CD4-positive, alpha-beta T cell treated with Interferon gamma for 1 hour (primary cell): ENCODE measurements at places on chromosomes 1 and 21.

DNA sequence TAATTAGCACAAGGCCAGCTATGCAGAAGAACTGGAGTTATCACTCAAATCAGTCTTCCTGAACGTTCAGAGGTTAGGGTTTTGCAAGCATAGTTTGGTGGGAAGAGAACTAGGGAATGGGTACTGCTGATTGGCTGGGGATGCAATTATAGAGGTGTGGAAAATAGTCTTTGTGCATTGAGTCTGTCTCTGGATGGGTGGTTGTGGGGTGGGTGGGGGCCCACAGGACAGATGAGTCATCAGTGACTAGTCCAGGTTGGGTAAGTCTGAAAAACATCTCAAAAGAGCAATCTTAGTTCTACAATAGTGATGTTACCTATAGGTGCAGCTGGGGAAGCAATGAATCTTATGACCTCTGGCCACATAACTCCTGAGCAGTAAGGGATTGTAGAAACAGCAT, 89.7 kb upstream of the HMCN1 start:
- DNase-seq = no peak

DNA sequence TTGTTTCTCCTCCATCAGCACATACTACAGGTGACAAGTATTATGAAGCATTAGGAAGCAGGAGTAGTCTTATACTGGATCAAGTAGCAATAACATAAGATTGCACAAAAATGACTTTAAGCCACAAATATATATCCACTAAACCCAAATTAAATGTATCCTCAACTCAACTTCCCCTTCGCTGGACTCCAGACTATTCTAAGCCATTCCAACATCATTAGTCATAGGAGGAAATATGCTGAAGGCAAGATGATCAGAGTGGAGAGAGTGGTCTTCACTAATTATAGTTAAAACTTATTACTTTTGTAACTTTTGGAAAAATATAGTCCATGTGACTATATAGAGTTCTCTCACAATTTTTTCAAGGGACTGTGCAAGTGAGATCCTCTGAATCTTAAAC, 390.7 kb upstream of the ZP4 start:
- DNase-seq = no peak

DNA sequence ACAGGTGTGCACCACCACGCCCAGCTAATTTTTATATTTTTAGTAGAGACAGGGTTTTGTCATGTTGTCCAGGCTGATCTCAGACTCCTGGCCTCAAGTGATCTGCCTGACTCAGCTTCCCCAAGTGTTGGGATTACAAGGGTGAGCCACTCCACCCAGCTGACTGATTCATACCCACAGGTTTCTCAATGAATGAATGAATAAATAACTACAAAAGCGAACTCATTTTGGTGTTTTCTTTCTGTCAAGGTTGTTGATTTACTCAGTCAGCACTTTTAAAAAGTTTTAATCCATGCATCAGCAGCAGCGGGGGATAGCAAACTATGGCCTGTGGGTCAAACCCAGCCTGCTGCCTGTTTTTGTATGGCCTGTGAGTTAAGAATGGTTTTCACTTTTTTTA, 217.5 kb downstream of the FAF1 start:
- DNase-seq = no peak

- no peak for DNase-seq
Observed at GRCh38 chr1:6591222-6591621, 11.4 kb downstream of the ZBTB48 start.

DNA sequence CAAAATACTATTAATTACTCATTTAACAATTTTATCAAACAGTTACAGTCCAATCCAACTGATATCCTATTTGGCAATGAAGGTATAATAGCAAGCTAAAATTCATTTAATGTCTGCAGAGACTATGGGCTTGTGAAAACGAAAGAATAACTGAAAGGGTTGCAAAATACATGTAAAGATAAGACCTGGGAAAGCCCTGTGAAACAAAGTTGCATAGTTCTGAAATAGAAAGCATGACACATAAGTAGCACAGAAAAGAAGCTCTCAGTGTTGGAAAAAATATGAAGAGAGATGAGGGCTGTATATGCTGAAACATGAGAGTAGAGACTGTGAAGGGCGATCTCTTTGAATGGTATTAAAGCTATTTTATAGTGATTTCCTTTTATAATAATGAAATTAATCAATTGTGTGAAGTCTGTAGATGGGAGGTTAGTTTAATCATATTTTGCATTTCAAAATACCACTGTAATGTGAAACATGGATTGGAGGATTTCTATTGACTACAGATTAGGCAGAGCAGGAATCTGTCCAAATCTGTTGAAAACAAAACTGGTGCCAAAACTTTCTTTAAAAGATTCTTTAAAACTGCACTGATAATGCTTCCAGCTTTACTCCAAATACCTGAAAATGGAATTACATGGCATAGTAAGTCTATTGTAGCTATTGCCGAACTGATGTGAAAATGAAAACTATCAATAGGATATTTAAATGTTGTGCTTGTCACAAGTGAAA, 1518.9 kb upstream of the B3GALT2 start:
- DNase-seq = no peak

GRCh38 chr1:3908886-3909517, 8.9 kb upstream of the C1orf174 start:
- no peak for DNase-seq

GRCh38 chr1:211893260-211893659, 62.7 kb upstream of the LPGAT1 start:
- DNase-seq = no peak

DNA sequence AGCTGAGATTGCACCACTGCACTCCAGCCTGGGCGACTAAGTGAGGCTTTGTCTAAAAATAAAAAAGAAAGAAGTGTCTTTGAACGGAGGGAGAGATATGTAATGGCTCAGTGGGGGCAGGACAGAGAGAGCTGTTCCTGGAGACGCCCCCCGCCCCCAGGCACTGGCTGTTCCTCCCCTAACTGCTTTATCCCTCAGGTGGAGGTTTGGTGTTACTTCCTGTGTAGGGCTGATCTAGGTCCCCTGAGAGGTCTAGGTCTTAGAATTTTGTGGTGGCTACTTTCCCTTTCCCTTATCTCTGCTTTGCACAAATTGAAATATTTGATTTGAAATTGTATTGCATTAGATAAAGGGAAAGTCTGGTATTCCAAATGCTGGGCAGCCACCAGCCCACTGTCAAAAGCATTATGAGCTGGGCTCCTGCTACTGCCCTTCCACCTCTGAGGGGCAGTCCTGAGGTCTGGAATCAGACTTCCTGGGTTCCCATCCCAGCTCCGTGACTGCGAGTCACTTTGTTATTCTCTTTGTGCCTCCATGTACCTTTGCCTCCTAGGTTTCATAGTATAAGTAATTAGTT, 134.8 kb upstream of the KIF26B start:
- DNase-seq = no peak

DNA sequence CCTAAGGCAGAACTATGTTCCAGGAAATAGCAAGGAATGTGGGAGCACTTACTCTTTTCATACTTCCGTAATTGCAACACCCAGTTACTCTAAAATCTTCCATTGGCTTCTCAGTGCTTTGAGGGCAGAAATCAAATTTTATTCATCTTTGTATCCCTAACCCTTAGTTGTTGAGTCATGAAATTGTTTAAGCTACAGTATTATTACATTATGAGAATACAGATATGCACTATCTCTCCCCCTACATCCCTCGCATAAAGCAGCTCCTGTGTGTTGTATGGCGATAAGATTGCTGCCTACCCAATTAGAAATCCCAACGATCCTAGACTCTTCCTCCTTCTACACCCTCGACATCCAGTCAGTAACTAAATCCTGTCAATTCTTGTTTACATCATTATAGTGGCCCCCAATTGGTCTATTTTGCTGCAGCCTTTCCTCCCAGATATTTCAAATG, 2.6 kb downstream of the AIDA start:
- no peak for DNase-seq

DNA sequence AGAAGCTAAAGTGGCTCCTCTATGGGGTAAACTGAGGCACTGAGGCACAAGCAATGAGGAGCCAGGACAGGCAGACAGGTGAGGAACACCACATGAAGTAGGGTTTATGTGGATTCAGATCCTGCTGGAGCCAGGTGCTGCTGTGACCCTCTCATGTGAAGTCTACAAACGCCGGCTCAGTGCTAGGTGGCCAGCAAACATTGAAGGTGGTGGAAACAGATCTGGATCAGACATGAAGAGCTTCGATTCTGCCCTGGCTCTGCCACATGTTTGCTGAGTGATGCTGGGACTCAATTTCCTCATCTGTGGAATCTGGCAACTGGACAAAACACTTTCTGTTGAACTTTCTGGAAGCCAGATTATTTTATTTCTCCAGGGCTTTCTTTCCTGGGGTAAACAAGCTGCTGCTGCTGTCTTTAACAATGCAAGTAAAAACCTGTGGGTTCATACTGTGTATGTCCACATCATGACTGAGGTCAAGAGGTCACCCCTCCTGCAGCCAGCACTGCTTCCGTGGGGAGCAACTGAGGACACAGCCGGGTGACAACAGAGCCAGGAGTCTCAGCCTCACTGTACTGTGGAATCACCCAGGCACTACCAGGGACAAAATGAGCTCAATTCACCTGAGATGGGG, 33.3 kb downstream of the HMGB4 start:
- DNase-seq = no peak

DNA sequence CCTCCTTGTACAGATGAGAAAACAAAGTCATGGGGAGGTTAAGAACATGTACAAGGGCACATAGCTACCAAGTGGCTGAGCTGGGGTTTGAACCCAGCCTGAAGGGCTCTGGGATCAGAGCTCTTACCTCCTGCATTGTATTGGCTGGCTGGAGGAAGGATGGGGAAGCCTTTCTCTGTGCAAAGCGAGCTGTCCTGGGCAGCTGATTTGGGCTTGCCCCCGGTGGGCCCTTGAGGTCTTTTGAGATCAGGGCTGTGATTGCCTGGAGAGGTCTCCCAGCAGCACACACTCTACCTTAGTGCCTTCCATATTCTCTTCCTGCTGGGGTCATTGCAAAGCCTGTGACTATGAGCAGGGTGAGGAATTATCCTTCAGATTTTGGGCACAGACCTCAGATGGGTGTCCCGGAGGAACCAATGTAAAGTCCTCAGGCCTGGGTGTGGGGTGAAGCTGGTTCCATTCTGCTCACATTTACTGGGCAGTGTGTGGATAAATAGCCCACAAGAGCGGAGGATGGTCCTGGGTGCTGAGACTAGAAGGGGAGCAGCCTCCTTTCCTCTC, 53.3 kb upstream of the EPS8L3 start:
- no peak for DNase-seq

GRCh38 chr1:213120386-213120785, 69.3 kb downstream of the RPS6KC1 start:
- no peak for DNase-seq

- no peak for DNase-seq
Observed at GRCh38 chr1:39835935-39836594, 47.2 kb downstream of the TRIT1 start.

- no peak for DNase-seq
Observed at GRCh38 chr21:42294273-42294880, 20.8 kb downstream of the TFF3 start.

GRCh38 chr1:13699936-13700520, at the start of gene PRDM2:
Gene PRDM2, plus strand, starts transcription at chr1:13700188. Its CDS starts 15,418 bp downstream, at chr1:13715606.
- DNase-seq = peak; percentile 72

GRCh38 chr1:74470936-74471335, 41.5 kb downstream of the LRRC53 start:
- no peak for DNase-seq

DNA sequence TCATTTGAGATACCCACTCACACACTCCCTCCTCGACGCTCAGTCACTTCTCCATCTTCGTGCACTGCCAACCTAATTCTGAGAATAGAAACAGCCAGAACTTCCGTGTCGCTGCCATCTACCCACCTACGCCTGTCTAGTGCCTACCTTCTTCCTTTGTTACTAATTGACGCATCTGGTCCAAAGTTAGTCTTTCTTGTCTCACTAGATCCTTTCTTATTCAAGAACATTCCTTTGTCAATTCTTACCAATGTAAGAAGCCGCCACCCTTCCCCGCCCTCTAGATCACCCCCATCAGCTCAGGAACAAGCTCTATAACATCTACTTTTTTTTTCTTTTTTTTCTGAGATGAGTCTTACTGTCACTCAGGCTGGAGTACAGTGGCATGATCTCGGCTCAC, 3.7 kb downstream of the PADI6 start:
- DNase-seq = no peak

DNA sequence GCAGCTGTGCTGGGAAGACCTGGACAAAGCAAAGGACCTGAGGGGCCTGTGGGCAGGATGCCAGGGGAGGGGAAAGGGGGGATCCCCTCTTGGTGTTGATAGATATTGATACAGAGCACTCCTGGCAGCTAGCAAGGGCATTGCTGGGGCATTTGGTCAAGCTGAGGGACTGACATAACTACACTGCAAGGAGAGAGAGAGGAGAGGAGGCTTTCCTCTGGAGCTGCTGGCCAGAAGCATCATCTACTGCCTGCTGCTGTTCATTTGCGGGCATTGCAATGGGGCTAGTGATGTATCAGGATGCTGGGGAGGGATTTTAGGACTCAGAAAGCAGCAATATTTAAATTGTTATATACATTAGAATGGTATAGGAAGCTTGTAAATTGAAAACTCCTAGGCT, 142.0 kb downstream of the ZNF648 start:
- no peak for DNase-seq

- DNase-seq = no peak
Observed at GRCh38 chr1:158998037-158998780, 11.5 kb upstream of the IFI16 start.

GRCh38 chr1:31785020-31785946, 21.1 kb upstream of the ADGRB2 start:
- peak; percentile 55 for DNase-seq

DNA sequence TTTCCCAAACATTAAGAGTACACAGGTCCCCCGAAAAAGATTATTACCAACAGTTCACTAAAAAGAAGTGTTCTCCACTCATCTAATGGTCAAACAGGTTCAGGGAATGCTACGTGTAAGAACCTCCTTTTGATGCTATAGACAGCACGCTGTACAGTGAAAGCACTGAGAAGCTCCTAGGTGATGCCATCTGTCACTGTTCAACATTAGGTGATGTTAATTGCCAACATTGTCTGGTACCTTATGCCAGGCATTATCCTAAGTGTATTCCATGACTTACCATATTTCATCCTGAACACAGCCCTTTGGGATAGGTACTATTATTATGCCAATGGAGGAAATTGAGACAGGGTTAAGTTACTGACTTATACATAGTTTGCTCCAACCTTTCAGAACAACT, 82.1 kb downstream of the DAB1 start:
- no peak for DNase-seq

- peak; percentile 55 for DNase-seq
Observed at GRCh38 chr1:109248797-109249629, at the start of gene CELSR2. Gene CELSR2, plus strand, starts transcription at chr1:109249539. Its CDS starts 541 bp downstream, at chr1:109250080.

DNA sequence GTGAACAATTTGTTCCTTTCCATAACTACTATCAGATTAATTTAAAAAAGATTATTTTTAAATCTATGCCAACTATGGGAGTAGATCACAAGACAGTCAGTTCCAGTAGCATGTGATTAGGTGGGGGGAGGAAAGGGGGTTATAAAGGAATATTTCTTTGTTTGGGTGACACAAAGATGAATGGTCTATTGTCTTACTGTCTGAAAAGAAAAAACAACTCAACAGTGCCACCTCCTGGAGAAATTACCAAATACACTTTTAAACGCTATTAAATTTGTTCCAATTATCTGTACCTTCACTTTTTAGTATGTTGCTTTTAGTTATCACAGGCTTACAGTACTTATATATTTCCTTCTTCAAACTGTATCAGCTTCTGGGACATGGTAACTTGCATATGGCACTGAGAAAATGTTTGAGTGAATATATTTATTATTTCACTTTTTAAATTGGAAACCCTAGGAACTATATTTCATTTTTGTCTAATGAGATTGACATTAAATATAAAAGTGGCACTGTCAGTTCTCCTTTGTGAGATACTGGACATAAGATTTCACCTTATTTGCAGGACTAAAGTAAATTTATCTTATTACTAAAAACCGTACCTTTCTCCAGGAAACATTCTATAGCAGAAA, 1.7 kb upstream of the SORT1 start:
- DNase-seq = no peak
